HFFc6 (cell line): ENCODE measurements at places on chromosomes 5 and 9. TPM values are rescaled to one million over a fixed set of nuclear protein-coding genes. Genes with fewer than 3 reads are reported as not detected.

LRRC19 gene
- total RNA-seq = not detected in 3 replicates

WDR38 gene
- not detected in 3 replicates for total RNA-seq

PCDHGA12 gene
- 9.3 to 20.4 TPM (median 9.3 TPM) in 3 replicates for total RNA-seq

SLC36A3 gene
- total RNA-seq = not detected in 3 replicates

ABLIM3 gene
- total RNA-seq = 25.3 to 46.9 TPM (median 33.7 TPM) in 3 replicates

DMRTA1 gene
- not detected in 3 replicates for total RNA-seq

SVEP1 gene
- 3.6 to 6.5 TPM (median 5.8 TPM) in 3 replicates for total RNA-seq

- no peak for DNase-seq
These were observed 79.7 kb downstream of the TSPAN17 start for GRCh38 chr5:176726746-176727527.

DNA sequence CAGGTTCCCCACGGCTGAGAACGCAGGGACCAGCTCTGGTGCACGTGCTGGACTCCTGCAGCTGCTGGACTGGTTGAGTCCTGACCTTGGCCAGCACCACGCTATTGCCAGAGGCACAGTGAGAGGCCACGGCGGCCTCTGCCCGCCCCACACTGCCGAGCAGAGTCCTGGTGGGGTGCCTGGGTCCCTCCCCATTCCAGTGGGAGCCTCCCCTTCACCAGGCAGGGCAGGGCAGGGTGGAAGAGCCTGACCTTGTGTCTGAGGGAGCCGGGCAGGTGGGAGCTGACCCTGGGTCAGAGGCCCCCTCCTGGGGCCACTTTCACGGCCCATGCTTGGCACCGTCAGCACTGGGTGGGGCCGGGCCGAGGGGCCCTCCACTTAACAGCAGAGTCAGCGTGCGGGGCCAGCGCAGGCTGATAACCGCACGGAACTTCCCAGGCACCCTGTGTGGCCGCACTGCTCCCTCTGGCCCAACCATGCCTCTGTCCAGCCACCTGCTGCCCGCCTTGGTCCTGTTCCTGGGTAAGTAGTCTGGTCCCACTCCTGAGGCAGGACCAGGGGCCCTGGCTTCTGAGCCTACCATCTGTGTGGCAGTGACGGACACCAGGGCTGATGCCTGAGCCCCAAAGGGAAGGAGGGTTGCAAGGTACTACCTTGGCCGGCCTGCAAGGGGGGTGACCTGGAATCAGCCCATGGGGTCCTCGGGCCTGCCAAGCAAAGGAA is at the start of gene MAMDC4:
Gene MAMDC4 (plus strand): TSS at position 406 of the 723 bp plus-strand sequence. CDS start 71 bp downstream, at position 477.
- DNase-seq = no peak

DNA sequence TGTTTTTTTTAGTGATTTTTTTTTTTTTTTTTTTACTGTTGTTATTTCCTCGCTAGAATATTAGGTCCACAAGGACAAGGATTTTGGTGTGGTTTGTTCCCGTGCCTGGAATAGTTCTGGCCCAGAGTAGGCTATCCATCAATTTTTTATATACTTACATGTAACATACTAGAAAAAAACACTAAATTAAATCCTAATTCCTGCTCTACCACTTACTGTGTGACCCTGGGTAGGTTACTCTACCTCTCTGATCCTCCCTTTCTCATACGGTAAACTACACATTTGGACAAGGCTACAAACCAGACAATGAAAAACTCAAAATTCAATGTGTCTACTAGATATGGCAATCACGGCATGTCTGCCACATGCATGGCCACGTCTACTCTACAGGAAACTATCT is 141.3 kb upstream of the ABCA1 start:
- DNase-seq = no peak

DNA sequence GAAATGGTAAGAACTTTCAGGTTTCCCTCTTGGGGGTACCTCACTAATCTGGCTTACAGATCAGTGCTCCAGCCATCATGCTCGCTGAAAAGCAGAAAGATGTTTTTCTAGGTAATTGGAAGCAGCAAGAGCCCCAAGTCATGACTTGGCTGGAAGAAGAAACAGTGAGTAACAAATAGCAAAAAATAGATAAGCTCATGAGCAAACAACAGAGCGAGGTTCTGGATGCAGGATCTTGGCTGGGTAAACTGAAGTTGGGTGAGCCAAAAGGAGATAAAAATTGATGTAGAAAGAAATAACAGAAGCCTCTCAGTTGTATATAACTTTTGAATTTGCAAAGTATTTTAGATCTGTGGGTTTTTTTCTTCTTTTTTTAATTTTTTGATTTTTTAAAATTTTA is 110.1 kb downstream of the INSYN2B start:
- no peak for DNase-seq

GRCh38 chr9:134190232-134191121 is 26.1 kb upstream of the RNU6ATAC start:
- DNase-seq = no peak

DNA sequence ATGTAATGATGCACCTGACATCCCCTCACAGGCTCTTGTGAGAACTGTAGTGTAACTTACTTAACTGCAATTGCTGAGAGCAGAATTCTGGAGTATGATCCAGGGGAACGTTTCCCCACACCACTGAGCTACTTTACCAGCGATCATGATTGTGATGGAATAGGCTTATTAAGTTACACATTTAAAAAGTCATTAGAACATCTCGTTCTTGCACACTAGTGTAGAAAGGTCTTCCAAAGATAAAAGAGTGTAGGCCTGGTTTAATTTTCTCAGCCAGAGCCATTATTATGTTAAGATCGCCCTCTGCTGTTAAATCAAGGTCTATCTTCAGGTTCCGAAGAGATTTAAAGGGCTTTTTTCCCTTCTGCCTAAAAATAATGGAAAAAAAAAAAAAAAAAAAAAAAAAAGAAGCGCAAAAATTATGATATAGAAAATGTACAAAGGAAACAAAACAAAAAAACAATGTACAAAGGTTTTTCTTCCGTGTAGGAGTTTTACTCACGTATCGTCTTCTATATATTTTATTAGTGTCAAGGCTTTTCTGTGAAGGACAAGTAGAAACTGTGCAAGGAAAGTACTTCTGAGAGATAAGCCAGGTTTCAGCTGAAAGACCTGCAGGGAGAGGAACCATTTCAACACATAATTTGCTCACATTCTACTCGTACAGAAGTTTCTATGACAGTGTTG is 18.6 kb upstream of the MOB3B start:
- DNase-seq = peak; percentile 48

- peak; percentile 28 for DNase-seq
These were observed 169.3 kb downstream of the DCP2 start for GRCh38 chr5:113145757-113146387.

DNA sequence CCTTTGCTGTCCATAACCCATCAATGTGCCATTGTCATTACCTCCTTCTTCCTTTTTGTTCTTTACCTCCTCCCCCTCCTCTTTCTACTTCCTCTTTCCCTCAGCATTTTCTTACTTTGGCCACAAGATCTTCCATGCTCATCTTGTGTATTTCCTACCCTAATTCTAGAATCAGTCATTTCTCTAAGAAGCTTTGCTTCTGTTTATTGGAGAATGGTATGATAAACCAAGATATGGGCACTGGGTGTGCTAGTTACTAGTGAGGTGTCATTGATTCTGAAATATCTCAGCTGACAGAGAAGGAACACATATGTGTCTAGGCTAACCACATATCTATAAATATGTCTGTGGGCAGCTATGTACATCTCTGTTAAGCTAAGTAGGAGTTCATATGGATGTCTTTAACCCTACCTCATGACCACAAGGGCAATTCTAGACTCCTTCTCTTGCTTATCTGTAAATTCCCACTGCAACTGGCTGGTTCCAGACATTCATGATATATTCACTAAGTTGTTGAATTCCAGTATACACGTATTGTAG is 2051.3 kb upstream of the CDH9 start:
- DNase-seq = no peak

DNA sequence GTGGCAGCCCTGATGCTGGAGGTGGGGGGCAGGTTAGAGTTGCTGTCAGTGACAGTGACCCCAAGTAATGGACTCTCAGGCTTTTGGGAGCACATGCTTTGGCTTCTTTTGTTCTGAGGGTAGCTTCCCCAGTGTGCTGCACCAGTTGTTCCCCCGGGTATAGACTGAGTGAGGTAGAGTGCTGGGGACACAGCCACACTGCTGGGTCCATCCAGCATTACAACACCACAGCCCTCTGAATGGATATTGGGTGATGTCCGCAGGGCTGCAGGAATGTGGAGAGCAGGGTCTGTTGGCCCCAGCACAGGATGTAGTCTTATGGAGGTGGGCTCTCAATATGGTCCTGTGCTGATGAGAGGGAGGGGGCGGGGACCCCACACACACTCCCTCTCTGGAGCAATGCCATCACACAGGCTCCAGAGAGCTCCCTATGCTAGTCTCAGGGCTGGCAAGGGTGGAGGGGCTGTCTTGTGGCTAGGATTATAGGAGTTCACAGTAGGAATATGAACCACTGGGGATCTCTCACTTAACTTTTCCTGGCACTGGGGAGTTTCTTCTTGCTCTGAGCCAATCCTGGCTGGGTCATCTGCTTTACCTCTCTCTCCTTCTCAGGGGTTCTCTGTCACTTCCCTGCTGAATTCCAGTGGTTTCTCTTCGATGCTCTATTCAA is 20.7 kb downstream of the OSMR start:
- no peak for DNase-seq

DNA sequence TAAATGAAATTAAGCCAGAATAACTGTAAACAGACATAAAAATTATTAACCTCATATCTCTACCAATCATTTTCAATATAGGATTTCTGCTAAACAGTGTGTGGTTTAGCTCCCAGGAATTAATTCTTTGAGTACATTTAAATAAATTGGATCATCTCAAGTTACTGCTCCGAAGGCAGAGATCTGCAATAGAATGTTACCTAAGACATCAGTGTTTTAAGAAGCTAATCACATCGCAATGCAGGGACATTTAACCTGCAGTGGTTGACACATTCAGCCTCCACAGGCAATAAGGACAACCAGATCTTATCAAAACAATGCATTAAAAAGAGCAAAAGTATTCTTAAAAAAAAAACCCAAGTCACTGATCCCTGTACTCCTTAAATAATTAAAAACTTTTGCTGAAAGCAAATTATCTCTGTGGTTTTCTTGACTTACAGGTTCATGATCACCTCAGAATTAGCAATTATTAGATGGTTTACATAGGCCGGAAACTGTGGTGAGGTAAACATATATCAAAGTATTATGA is 45.7 kb downstream of the PRDM6 start:
- DNase-seq = no peak

- peak; percentile 30 for DNase-seq
These were observed 674 bp downstream of the LHFPL2 start for GRCh38 chr5:78647838-78648358.

GRCh38 chr5:2685651-2686272 is 65.7 kb downstream of the IRX2 start:
- no peak for DNase-seq

DNA sequence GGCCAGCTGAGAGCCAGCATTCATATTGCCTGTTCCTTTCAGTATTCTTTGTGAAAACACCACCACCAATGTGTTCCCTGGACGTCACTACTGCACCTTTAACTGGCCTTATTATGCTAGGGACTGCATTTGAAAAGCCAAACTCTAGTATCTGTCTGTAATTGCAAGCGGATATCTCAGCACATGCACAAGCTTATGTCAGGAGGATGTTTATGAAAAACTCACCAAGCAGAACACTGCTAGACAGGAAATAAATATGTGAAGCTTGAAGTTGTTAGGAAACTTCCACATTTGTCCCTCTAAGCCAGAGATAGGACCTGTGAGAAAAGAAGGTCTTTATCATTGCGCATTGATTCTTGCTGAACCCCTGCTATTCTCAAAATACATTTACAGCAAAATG is 135.4 kb upstream of the CCDC152 start:
- no peak for DNase-seq

GRCh38 chr9:7910426-7911020 is 110.9 kb upstream of the DMAC1 start:
- no peak for DNase-seq

DNA sequence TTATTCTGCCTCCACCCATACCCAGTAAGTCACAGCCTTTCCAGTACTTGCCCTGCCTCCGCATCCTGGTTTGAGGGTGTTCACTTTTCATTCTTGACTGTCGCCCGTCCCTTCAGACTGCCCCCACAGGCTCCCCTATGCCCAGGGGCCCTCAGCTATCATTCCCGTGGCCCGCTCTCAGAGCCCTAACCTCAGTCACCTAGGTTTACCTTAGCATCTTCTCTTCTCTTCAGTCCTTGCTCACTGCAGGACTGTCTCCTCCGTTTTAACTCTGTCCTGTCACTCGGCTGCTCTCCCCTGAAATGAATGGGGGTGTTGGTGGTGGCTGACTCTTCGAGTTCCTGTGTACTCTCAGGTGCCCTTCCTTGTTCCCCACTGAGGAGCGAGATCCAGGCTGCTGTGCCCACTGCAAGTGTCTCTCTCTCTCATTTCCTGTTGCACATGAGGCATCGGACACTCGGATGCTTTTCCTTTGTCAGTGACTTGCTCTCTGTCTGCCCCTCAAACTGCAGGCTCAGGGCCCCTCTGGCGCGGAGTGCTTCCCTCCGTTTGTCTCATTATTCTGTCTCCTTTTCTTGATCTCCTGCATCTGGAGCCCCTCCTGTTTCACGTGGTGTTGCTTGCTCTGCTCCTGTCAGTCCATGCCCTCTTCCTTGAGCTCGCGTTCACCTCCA is 89.8 kb downstream of the CACNA1B start:
- no peak for DNase-seq

- no peak for DNase-seq
These were observed 200.9 kb downstream of the MEF2C start for GRCh38 chr5:88682131-88682530.

DNA sequence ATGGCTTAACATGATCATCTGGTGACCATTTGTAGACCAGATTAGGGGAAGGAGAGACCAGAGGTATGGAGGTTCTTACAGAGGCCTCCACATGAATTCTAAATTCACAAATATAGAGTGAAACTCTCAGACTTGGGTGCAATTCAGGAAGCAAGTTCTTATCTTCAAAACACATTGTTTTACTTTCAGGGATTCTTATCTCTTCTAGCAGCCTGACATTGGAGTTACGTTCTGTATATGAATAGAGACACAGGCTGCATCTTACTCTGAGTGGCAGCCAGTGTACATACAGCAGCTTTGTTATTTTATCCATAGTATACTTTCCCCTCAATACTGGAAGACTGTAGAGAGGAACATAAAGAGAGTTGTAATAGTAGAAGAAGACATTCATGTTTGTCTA is 1331.7 kb upstream of the WWC1 start:
- no peak for DNase-seq

- DNase-seq = no peak
These were observed 133.2 kb downstream of the ERCC6L2 start for GRCh38 chr9:96008502-96009222.

DNA sequence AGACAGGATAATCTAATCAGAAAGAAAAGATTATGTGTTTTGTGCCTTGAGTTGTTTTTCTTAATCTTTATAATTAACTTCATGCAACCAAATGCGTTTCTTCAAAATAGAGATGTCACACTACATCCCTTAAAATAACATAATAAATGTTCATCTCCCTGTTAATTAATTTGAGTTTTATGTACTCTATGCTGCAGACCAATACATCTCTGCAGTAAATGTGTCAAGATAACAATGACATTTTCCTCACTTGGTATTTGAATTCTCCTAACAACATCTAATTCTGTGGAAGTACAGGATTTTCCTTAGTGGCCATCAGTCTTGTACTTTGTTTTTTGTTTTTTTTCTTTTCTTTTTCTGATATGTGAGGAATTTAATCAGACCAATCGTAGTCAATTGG is 279.2 kb upstream of the TYRP1 start:
- no peak for DNase-seq

- DNase-seq = no peak
These were observed 9.5 kb downstream of the CPLX2 start for GRCh38 chr5:175880797-175881312.
